ENCODE measurements at places on chromosomes 6 and 20. TPM values are rescaled to one million over a fixed set of nuclear protein-coding genes. Genes with fewer than 3 reads are reported as not detected.

Gene LY6G6D
- not detected for total RNA-seq

DNA sequence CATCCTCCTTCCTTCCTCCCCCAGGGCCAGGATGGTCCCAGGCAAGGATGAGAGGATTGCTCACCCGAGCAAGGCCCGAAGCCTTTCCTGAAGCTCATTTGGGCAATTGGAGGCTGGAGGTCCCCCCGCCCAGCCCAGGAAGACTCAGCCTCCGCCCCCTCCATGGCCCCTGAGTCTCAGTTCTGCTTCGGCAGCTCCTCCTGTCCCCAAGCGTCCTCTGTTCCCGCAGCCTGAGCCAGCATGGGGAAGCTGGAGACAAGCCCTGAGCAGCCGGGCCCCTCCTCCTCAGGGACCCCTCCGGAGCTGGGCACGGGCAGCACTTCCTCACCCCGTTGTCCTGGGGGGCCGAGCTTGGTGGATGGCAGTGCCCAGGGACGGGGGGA lies 26.0 kb downstream of the SLC17A9 start:
- no peak for DNase-seq

Gene TBX18
- 9.4 TPM for total RNA-seq

GRCh38 chr20:24066076-24066700 lies 77.6 kb upstream of the GGTLC1 start:
- DNase-seq, result no peak

Gene DYNLT2
- 0.62 TPM for total RNA-seq

DNA sequence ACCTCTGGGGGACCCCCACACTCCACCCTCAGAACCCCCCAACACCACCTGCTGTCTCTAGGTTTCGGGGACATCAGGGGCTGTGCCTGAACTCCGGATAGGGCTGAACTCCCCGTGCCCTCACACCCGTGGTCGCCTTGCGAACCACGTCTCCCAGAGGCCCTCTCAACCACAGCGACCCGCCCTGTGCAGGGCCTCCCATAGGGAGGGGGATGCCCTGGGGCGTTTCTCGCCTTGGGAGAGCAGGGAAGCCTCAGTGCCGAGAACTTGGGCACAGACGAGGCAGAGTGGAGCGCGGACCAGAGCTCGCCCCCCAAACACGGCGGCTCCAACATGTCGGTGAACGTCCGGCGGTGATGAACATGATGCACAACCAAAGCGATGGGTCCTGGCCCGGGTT lies 6.8 kb downstream of the FRMD1 start:
- DNase-seq, result no peak

Gene CDH26
- 5.4 TPM for total RNA-seq

- no peak for DNase-seq
Observed at GRCh38 chr6:117380298-117380697, 45.4 kb downstream of the ROS1 start.

DNA sequence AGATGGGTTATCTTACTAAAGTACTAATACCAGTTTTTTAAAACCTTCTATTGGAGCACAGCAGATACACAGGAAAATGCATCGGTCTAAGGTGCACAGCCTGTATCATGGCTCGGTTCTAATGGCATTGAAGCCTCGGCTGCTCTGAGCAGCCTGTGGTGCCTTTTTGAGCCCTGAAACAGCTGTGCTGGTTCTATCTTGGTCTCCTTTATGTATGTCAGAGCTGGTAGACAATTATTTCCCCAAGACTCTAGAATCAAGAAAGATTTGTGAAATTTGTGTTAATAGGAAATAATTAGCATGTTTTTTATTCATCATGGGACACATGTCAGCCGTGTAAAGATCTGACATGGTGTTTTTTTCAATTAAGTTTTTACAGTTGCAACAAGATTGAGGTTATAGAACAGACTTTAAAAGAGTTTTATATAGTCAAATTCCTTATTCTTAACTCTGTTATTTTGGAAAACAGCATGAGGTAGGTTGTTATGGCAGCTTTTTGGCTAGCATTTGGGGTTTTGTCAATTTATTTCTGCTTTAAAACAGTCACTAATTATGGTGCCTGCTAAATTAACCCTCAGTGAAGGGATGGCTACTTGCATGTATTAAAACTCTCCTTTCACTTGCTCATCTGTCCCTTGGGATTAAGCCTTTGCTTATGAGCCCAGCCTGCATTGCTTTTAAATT lies 40.3 kb upstream of the C20orf144 start:
- DNase-seq, result no peak

Gene HLA-DRB1
- total RNA-seq, result 5.1 TPM

DNA sequence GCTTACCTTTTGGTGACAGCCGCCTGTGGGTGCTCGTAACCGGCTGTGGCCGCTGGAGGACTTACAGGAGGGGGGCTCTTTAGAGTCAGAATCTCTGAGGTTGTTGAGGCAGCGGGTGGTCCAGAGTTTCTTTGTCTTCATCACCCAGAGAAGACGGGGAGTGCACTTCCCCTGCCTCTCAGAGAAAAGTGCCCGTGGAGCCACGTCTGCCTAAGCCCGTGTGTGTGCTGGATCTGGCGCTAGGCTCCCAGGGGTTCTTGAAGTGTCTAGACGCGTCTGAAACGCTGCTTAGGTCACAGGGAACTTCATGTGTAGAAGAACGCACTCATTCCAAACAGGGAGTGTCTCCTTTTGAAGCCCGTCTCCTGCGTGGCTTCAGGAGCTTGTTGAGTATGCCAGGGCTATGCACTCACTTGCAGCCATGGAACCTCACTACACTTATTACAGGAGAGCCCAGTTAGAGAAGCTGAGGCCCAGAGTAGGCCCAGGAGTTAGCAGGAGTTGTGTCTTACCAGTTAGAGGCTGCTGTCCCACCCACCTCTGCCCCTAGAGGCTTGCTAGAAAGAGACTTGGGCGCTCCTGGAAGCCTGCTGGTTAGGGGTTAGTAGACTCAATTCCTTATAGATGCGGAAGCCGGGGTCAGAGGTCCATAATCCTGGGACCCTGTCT lies 1.3 kb downstream of the LSM14B start:
- DNase-seq, result no peak

DNA sequence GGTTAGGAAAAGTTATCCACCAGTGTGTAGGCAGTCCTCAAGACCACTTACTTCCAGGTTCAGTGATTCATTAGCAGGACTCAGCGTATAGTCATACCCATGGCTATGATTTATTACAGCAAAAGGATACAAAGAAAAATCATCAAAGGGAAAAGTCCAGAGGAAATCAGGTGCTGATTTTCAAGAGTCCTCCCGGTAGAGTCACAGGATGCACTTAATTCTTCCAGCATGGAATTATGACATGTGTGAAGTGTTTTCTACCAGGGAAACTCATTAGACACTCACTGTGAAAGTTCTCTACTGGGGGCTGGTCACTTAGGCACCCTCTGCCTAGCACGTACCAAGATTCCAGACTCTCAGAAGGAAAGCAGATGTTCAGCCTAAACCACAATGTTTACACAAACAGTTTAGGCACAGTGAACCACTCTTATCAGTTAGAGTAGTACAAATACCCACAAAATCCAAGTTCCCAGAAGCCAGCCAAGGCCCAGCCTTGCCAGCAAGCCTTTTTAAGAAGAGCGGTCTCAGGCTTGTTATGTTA lies 10.2 kb downstream of the WFDC3 start:
- DNase-seq, result no peak

- DNase-seq, result no peak
Observed at GRCh38 chr6:222468-222867, 69.8 kb upstream of the DUSP22 start.

GRCh38 chr6:169093066-169093723 lies 160.5 kb downstream of the THBS2 start:
- no peak for DNase-seq

Gene NDUFAF4
- total RNA-seq, result 33.3 TPM

GRCh38 chr6:37029249-37029971 lies 24.0 kb downstream of the FGD2 start:
- DNase-seq, result peak; percentile 79

Gene PCK1
- not detected for total RNA-seq

DNA sequence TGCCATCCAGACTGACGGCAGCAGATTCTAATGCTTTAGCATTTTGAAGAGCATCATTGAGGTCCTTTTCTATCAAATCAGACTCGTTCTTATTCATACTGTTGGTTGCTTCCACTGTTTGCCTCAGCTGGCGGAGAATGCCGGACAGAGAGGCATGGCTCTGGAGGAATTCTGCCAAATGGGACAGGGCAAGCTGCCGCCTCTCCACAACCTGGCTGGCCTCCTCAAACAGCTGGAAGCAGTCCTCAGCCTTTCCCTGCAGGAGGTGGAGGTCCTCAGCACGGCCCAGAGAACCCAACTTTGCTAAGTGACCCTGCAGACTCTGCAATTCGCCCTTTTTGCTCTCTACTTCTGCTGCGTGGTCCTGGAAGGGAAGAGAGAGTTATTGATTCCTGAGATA lies 220.5 kb downstream of the SYNE1 start:
- DNase-seq, result no peak

DNA sequence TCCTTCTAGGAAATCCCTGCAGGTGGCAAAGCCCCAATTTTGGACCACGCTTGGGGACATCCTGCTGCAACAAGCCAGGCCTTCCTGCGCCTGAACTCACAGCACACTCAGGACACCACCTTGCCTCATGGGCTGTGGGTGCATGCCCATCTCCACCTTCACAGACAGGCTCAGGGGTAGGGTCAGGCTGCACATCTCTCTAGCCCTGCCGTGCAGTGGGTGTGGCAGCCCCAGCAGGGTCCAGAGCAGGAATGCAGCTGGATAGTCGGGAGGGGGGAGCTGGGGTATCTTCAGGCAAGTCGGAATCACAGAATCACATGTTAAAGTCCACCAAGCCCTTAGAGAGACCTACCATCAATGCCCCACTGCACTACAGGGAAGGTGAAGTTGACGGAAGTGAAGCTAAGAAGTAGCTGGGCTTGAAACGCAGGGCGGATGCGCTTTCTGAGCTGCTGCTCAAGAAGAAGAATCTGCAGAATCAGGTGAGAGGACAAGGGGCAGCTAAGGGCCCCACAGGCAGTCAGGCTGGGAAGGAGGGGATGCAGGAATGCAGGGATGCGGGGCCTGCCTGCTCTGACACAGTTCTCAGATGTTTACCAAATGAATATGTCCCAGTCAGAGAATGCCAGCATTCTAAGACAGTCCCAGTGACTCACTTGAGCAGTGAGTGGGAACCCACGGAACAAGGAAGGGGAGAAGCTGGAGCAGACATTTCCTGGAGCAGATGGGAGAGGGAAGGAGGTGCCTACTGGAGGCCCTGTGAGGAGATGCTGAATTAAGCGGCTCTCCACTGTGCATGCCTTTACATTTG lies 11.3 kb downstream of the SERPINB6 start:
- DNase-seq, result no peak

DNA sequence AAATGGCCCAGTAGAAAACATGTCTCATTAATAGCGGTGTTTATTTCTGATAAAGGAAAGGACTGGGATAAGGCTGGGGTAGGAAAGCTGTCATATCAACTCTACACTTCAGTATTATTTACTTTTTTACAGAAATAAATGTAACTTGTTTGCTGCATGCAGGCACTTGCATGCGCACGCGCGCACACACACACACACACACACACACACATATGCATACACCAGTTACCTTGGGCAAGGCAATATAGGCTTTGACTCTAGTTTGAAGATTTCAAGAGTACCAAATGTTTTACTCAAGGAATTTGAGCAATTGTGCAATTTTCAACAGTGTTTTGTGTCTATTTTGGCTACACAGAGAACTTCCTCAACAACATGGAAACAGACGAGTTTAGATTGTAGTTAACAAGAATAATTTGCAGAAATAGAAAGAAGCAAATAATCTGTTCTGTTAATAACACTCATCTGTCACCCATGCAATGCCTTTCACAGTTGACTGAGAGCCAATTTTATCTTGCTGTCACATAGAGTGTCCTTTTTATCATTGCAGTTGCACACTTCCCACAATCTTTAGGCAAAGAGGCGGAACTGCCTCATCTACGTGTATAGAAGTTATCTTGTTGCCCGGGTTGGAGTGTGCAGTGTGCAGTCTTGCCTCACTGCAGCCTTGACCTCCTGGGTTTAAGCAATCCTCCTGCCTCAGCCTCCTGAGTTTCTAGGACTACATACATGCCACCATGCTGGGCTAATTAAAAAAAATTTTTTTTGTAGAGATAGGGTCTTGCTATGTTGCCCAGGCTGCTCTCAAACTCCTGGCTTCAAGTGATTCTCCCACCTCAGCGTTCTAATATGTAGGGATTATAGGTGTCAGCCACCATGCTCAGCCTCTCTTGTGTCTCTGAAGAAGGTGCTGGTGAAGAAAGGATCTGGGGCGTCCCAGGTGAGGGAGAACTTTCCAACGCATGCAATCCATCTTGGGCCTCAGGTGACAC lies 74.8 kb upstream of the SHLD1 start:
- DNase-seq, result no peak

DNA sequence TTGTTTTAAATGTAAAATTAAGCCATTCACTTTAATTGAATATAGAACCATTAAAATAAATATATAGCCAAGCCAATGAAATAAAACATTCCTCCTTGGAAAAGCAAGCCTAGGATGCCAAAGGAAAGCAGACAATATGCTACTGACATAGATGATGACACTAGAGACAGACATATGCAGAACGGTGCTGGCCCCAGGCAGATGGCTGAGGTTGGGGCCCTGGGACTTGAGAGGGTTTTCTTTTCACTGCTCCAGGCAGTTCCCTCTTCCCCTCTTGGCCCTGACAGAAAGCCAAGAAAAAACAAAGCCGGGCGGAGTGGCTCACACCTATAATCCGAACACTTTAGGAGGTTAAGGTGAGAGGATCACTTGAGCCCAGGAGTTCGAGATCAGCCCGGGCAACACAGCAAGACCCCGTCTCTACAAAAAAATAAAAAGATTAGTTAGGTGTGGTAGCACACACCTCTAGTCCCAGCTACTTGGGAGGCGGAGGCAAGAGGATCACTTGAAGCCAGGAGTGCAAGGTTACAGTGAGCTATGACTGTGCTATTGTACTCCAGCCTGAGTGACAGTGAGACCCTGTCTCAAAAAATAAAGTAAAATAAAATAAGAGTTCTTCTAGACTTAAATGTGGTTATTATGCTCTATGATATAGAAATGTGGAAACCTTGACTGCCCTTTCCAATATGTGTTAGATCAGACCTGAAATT lies 31.2 kb downstream of the FASTKD5 start:
- no peak for DNase-seq

DNA sequence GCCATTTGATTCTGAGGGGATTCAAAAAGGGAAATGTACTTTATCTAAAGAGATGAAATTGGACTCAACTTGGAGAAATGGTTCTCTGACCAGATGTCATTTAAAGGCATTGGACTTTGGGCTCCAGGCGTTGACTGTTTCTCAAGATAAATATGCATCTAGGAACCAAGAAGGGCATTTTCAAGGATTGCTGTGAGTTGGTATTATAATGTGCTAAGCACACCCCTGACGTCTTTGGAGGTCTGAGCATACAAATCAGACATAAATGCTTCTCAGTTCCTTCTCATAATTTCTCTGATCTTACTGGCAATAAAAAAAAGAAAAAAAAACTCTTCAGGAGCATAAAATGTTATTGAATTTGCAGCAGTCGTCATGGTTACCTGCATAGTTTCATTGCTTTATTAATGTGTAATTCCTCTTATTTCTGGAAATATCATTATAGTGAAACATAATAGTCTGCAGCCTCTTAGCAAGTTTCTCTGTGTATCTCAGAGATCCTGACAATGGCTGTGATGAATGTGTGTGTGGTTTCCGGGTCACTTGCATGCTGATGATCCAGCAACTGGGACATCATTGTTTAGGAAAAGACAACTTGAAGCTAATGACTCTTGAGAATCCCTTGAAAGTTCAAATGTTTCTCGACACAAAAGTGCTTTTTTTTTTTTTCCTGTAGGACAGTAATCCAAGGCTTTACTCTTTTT lies 136.0 kb downstream of the AIG1 start:
- DNase-seq, result no peak
